ENCODE measurements at places on chromosomes 5 and 9. TPM values are rescaled to one million over a fixed set of nuclear protein-coding genes. Genes with fewer than 3 reads are reported as not detected.

The PCDHA5 gene
- not detected for total RNA-seq

The HAUS6 gene
- total RNA-seq: 14.9 TPM

The CER1 gene
- total RNA-seq: not detected

The FOXD4L5 gene
- not detected for total RNA-seq

The OSMR gene
- not detected for total RNA-seq

The SLC2A8 gene
- 21.1 TPM for total RNA-seq

The PCDHB16 gene
- total RNA-seq: not detected

The ARSI gene
- total RNA-seq: not detected

The CATSPER3 gene
- 0.79 TPM for total RNA-seq

The FAM221B gene
- total RNA-seq: not detected

The IFNA21 gene
- not detected for total RNA-seq

The CRHBP gene
- not detected for total RNA-seq

The PCDHGA12 gene
- 1.1 TPM for total RNA-seq

The OBP2B gene
- total RNA-seq: not detected

The SLC36A3 gene
- not detected for total RNA-seq

The TMEM174 gene
- total RNA-seq: not detected

The ITGA2 gene
- total RNA-seq: 0.11 TPM

The TMEM232 gene
- total RNA-seq: 0.45 TPM

The MVB12B gene
- total RNA-seq: 13.0 TPM

The PRPF4 gene
- total RNA-seq: 23.2 TPM

The WDR31 gene
- total RNA-seq: 0.19 TPM

The SPAAR gene
- not detected for total RNA-seq

The MARCOL gene
- total RNA-seq: not detected

Measured in natural killer cell (primary cell).